Activated CD4-positive, alpha-beta T cell treated with anti-CD3 and anti-CD28 coated beads, Interleukin-2, amount 50 U/mL, for 16 hours (primary cell): ENCODE measurements at places on chromosomes 2 and 18.

DNA sequence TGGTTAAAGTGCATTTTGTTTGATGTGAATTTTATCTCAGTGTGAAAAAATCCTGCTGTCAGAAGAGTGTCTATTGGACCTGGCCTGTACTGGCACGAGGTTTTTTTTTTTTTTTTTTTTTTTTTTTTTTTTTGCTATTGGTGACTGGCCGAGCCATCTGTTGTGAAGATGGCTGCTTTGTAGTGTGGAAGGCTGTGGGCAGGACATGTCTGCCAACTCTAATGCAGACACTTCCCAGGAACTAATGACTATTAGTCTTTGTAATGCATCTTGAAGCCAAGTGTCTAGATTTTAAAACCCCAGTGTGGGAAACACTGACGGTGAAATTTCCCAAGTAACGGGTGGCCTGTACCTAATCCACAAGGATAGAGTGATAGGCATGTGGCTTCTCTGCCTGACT, 34.3 kb downstream of the ZAP70 start:
- no peak for DNase-seq

- no peak for DNase-seq
Measured at GRCh38 chr2:39545957-39546356, 108.9 kb upstream of the MAP4K3 start.

DNA sequence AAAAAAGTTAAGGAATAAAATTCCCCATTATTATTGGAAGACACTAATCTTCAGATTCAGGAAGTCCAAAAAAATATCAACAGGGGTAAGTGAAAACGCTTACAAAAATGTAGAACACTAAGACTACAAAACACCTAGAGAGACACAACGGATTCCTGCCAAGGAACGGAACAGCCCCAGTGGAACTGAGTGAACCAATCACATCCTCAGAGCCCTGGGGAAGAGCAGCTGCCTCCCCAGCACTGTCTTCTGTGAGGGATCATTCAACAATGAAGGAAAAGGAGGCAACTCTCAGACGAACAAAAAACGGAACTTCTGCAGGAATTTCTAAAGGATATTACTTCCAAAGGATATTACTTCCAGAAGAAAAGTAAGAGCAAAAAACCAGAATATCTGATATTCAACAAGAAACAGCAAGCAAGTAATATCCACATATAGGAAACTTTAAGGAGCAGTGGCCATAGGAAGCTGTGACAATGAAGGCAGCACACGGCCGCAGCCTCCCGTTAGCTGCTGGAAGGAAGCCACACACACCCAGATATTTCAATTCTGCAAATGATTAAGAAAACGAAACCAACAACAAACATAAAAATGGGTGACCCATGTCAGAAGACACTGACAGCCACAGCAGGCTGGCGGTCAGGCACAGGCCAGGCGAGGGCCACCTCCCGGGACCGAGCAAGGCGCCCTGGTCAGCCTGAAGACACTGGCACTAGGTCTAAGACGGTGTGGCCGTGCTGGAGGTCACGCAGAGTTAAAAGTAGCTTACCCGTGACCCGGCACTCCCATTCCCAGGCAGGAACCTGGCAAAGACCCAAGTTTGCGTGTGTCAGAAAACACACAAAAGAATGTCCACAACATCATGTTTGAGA, 81.8 kb downstream of the HDAC4 start:
- no peak for DNase-seq

DNA sequence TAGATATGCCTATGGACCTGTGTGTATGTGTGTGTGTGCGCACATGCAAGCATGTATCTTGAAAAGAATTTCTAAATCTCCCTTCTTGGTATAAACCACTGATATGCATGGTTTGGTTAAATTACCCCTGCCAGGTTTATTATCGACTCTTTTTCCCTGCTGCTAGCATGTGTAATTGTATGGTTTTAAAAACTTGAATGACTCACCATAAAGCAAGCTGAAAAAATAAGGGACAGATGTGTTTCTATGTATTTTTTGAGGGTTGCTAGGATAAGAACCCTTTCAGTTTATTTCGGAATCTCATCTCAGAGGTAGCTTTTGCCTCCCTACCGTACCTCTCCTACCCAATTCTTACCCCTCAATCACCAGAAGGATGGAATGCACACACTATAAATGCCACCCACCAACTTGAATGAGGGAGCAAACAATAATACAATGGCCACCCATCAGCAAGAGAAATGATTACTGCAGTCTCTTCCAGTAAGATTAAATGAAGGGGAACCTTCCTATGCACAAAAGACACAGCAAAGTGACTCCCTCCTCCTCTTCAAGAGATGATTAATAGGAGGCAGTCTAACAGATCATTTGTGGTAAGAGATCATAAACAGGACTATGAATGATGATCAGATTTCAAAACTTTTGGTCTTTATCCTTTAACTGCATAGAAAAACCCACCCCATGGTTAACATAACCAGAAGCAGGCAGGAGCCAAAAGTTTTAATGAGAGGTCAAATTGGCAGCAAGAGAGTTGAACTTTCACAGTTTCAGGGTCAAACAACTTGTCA, 357.2 kb downstream of the SATB2 start:
- no peak for DNase-seq

GRCh38 chr2:28628987-28629386, 122.6 kb upstream of the PPP1CB start:
- no peak for DNase-seq

- no peak for DNase-seq
Measured at GRCh38 chr2:65018141-65018582, 29.0 kb downstream of the SLC1A4 start.

GRCh38 chr18:77106331-77106730, 26.3 kb downstream of the MBP start:
- peak; percentile 81 for DNase-seq

GRCh38 chr2:183371545-183371944, 247.3 kb downstream of the NUP35 start:
- no peak for DNase-seq

DNA sequence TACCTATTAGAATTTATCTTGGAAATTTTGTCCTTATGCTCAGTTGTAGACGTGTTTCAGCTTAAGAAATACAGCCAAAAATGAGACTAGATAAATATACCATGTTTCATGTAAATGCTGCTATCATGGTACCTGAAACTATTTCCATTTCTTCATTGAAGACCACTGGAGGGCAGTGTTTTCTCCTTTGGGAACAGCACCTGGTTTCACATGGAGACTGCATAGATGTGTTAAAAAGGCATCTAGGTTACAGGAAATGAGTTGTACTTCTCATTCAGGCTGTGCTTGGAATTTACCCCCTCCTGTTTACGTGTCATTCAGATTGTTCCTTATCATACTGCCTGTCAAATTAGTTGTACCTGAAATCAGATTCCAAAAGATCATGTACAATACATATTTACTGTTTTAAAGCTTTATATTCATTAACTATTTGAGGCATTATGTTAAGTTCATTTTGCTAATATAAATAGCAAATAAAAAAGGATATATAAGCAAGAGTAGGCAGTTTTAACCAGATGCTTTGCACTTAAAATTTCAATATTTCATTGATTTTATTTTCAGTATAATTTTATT, 57.3 kb upstream of the PSMD14 start:
- peak; percentile 54 for DNase-seq

- DNase-seq, result no peak
Measured at GRCh38 chr18:26267357-26267930, 41.2 kb downstream of the TAF4B start.

- DNase-seq, result no peak
Measured at GRCh38 chr2:134324947-134325346, 71.1 kb downstream of the MGAT5 start.

- no peak for DNase-seq
Measured at GRCh38 chr18:24472591-24472990, 12.2 kb downstream of the HRH4 start.

DNA sequence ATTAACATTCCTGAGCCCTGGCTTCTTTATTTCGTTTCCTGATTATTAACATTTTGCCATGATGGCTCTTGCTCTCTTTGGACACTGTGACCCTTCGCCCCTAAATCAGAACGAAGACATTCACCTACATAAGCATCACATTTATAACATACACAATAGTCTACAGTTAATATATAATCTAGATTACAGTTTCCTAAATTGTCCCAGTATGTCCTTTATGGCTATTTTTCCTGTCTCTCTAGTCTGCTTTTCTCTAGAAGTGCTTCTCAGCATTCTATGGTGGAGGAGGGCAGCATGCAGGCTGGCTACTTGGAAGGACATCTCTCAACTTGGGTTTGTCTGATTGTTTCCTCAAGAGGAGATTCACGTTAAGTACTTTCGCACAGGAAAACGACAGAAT, 49.9 kb downstream of the FAM210A start:
- no peak for DNase-seq

DNA sequence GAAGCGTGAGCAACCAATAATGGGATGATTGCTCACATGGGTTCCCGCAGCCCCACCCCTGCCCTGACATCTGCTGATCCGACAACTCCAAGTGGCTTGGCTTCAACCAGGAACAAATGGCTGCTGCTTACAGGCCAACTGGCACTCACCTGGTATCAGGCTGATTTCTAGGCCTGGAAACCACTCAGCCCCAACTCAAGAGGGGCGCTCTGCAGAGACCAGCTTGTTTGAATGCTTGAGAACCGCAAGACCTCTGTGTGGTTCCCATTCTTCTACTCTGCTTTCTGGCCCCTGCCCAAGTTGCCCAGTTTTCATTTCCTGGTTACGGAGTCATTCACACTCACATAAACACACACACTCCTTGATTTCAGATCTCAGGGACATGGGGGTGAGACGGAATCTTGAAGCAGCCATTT, 52.0 kb downstream of the TNP1 start:
- DNase-seq, result no peak

GRCh38 chr2:47223980-47224379, 68.9 kb upstream of the STPG4 start:
- DNase-seq, result no peak

DNA sequence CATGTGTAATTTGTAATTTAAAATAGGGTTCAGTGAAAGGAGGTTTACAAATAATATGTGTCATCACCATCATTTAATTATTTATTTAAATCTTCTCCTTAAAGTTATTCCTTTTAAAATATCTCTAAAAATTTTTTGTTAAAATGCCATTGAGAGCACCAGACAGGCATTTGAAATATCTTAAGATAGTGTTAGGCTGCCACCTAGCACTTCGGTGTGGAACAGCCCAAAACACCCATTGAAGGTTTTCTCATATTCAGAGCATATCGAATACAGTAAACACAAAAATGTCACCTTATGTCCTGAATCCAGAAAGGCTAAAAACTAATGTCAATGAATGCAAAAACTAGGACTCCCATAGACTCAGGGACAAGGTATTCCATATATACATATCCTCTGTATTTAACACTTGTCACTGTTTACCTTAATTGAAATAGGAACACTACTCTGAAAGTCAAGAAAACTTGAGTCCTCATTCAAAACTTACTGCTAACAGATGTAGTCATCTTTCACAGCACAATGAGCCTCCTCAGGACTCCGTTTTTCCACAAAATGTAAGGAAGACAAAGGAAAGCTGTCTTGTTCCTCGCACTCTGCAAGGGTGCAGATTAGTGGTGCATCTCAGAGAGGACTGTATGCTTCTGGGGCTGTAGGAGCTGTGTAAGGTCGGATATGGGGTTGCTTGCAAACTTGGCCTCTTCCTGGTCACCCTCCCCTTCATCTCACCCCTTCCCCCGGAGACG, 329.5 kb downstream of the PAX3 start:
- DNase-seq, result peak; percentile 27
